Dermis microvascular lymphatic vessel endothelial cell (primary cell): ENCODE measurements at places on chromosomes 7 and 10.
A peak's percentile ranks its signal among the peaks of the same experiment; 100 is the strongest.

- peak; percentile 76 for DNase-seq
These were observed 3.1 kb upstream of the ABCA13 start for GRCh38 chr7:48168159-48168558.

DNA sequence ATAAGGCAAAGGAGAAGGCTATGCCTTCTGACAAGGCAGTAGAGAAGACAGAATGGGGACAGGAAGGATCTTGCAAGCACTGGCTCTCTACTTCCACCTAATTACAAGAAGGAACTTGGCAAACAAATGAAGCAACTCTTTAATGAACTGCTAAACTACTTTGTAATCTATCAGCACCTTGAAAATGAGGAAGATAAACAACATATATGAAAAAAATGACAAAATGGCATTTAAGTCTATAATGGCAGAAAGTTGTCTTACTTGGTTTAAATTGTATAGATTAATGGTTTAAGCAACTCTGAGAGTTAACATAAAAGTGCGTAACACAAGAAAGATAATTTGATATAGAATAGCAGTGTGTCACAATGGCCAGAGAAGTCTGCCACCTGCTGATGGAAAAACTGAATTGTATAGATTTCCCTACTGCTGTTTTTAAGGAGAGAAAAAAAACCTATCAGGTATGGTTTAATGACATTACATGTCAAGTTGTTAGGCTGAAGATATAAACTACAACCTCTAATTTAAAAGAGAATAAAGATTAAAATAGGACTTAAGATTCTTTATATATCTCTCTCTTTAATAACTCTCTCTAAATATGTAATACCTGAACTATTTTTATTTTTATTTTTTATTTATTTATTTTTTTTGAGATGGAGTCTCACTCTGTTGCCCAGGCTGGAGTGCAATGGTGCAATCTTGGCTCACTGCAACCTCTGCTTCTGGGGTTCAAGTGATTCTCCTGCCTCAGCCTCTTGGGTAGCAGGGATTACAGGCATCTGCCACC is 11.8 kb downstream of the NT5C3A start:
- peak; percentile 65 for DNase-seq

DNA sequence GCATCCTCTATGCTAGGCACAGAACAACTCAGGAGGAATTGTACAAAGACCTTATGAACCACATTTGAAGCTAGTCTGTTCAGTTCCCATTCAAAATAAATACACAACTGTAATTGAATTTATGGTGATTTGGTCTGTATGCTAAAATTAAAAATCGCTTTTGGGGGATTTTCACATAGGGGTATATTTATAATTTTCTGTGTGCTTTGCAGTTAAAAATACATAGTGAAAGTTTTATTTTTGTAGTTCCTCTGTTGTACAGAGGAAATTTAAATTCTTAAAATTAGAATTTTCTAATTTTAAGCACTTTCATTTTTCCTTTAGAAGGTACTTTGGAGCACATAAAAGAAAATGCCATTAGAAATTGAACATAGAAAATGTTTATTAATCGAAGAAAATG is 6.9 kb downstream of the RABGEF1 start:
- DNase-seq = no peak

- peak; percentile 71 for DNase-seq
These were observed 4.6 kb downstream of the BMI1 start for GRCh38 chr10:22325272-22326144.

DNA sequence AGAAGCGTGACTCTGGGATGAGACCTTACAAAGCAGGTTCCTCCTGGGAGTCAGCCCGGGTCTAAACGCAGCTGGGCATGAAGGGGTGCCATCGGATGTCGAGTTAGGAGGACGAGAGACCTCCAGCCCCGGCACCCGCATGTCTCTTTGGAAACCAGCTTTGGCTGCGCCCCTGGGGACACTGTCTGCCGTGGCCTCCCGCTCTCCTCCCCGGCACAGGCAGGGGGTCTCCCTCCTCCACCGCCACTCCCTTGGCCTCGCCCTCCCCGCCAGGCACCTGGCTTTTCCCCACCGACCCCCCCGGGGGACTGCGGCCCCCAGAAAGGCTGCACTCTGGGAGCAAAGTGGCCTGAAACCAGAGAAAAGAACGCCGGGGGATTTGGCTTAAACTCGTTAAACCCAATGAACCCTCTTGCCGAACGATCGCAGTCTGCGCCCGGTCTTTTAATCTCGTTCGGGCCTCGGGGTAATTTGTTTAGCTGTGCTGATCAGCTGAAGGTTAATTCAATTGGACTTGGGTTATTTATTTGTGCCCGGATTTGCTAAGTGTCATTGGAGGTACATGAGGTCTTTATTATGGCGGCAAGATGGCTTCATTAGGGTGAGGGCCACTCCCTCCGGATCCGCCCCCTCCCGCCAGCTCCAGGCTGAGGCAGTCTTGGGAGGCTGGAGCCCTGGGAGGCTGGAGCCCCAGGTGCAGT is 16.4 kb upstream of the PSMG3 start:
- DNase-seq = no peak
